ENCODE measurements at places on chromosomes 3 and 15. TPM values are rescaled to one million over a fixed set of nuclear protein-coding genes. Genes with fewer than 3 reads are reported as not detected.

The ISL2 gene
- total RNA-seq, result 2.7 TPM

The EFCC1 gene
- not detected for total RNA-seq

The TRPM1 gene
- not detected for total RNA-seq

The GATA2 gene
- total RNA-seq, result 0.83 TPM

The RHCG gene
- total RNA-seq, result not detected

The FBXW12 gene
- total RNA-seq, result not detected

The RNU6-1 gene
- total RNA-seq, result not detected

The TEX9 gene
- 19.6 TPM for total RNA-seq

GRCh38 chr3:50616003-50616769 lies 765 bp upstream of the MAPKAPK3 start:
- H3K27ac ChIP-seq, result no peak overlapping the region
- peaks cover 20% of the 10 kb centered on the region for H3K4me1 ChIP-seq
- H3K4me3 ChIP-seq, result peak overlapping the region; percentile 87
- DNase-seq, result peak; percentile 95

- H3K27ac ChIP-seq, result no peak overlapping the region
- H3K27me3 ChIP-seq, result no peaks in the 10 kb centered on the region
- H3K4me3 ChIP-seq, result no peak overlapping the region
- H3K4me1 ChIP-seq, result peaks cover 15% of the 10 kb centered on the region
Observed at GRCh38 chr3:186636536-186636935, 3.7 kb upstream of the FETUB start.

- no peak overlapping the region for H3K27ac ChIP-seq
- H3K36me3 ChIP-seq, result no peaks in the 10 kb centered on the region
- H3K4me1 ChIP-seq, result 0 out of 2 replicates have a peak, but pooled peaks cover 4% of the 10 kb centered on the region
- no peaks in the 10 kb centered on the region for H3K27me3 ChIP-seq
Observed at GRCh38 chr15:71329497-71330260, 214.4 kb downstream of the THSD4 start.

DNA sequence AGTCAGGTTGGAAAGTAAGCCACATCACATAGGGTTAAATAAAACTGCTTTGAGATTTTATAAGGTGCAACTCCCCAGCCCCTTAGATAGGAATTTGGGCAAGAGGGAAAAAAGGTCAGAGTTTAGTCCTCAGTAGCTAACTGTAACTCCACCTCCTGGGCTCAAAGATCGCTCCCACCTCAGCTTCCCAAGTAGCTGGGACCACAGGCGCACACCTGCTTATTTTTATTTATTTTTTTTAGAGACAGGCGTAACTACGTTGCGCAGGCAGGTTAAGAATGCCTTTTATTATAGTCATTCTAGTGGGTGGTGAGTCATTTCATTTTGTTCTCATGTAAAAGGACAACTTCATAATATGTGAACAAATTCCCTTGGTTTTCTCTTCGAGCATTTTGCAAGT lies 14.7 kb downstream of the TM2D3 start:
- peak overlapping the region; percentile 20 for H3K27ac ChIP-seq
- peaks cover 18% of the 10 kb centered on the region for H3K4me1 ChIP-seq

DNA sequence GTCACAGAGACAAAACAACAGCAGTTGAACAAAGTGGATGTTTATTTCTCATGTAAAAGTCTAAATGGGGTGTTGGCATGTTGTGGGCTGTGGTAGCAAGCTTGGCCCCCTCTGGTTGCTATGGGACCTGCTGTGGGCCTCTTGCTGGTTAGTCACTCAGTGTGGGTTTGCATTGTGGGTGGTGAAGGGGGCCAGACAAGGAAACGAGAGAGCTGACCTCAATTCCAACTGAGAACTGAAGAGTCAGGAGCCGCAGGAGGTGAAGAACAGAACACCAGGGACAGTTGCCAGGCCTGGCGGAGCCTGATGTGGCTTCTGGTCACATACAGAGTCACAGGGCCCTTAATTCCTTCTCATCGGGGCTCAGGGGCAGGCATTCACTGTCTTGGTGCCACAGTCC lies 1.9 kb upstream of the ADPGK start:
- DNase-seq, result no peak
- no peaks in the 10 kb centered on the region for H3K27me3 ChIP-seq
- H3K4me3 ChIP-seq, result no peak overlapping the region

GRCh38 chr15:59998950-59999611 lies 5.0 kb upstream of the FOXB1 start:
- H3K4me3 ChIP-seq, result peak overlapping the region; percentile 82
- DNase-seq, result peak; percentile 89
- H3K4me1 ChIP-seq, result peaks cover 42% of the 10 kb centered on the region
- H3K27ac ChIP-seq, result peak overlapping the region; percentile 64
- peaks cover 53% of the 10 kb centered on the region for H3K27me3 ChIP-seq
- no peaks in the 10 kb centered on the region for H3K36me3 ChIP-seq

DNA sequence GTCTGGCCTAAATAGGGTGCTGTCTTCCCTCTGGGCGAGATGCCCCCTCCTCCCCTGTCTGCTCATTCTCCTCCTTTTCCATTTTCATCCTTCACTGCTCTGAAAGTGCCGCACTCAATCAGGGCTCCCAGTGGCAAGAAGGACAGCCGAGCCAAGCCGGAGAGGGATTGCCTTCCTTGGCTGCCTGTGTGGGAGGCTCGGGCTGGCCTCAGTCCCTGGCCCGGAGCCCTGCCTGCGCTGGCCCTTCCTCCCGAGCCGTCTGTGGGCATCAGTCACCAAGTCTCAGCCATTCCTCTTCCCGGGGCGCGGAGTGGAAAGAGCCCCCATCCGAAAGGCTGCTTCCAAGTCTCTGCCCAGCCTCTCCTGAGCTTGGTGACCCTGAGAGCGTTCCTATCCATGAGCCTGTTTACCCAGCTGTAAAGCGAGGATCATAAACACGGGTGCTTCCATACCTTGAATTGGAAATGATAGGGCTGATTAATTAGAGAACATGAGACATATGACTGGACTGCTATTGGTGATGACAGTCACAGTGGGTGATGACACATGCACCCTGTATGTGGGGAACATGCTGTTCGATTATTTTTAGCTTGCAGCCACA lies 59.1 kb upstream of the TLE3 start:
- 0 out of 2 replicates have a peak, but pooled peaks cover 8% of the 10 kb centered on the region for H3K4me1 ChIP-seq
- no peak for DNase-seq
- H3K27me3 ChIP-seq, result no peaks in the 10 kb centered on the region
- no peaks in the 10 kb centered on the region for H3K36me3 ChIP-seq

DNA sequence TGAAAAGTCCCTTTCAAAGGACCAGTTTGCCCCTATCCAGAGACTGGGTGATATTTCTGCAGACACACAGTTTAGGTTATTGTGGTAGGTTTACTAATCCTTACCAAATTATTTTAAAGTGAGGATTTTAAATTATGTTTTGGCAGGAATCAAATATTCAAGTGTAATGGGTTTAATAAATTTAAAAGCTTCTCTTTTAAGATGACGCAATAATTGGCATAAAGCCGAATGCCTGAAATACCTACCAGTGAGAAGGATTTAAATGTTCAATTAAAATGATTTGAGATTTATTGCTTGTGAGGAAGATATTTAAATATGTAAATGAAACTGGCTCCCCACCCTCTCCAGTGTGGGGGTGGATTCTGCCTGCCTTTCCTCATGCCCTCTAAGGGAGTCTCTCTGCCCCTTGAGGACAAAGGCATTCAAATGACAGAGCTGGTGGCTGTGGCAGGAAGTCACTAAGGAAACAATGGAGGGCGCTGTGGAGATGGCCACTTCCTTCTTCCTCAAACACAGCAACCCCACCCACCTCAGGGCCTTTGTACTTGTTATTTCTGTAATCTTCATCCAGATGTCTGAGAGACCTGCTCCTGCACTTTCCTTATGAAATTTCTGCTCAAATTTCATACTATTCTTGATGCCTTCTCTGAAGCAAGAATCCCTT lies 131.7 kb downstream of the TNIK start:
- H3K27me3 ChIP-seq, result no peaks in the 10 kb centered on the region
- no peaks in the 10 kb centered on the region for H3K36me3 ChIP-seq
- H3K4me3 ChIP-seq, result no peak overlapping the region
- peak; percentile 76 for DNase-seq

DNA sequence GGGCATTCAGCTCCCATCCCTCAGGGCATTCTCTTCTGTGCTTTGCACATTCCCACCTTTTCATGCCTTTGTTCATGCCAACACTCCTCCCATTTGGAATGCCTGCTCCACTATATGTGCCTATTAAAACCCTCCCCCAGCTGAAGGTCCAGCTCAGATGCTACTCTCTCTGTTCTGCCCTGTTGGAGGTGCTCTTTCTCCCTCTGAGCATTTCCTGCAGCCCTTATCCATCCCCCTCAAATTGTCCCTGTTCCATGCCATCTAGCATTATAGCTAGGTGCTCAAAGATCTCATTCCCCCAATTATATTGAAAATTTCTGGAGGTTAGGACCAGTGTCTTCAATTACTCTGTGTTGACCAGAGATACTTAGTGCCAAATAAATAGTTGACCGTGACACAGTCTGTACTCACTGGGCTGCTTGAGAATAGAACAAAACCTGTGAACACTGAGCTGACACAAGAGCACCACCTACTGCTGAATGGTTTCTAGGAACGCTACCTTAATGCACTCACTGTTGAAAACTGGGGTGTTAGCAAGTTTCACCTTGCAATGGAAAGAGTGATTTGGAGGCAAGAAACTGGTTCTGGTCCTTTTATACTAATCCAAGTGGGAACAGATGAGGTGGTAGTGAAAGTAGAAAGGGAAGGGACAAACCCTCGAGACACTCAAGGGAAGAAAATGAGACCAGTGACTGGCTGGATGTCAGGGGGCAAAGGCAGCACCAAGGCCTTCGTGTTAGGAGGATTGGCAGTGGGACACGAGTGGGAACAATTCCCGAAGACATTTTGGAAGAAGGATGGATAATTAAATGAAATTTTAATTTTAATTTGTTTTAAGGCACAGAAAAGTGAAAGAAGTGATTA lies 289.8 kb upstream of the ROPN1 start:
- no peaks in the 10 kb centered on the region for H3K36me3 ChIP-seq
- no peak overlapping the region for H3K4me3 ChIP-seq
- H3K27me3 ChIP-seq, result no peaks in the 10 kb centered on the region
- H3K4me1 ChIP-seq, result no peaks in the 10 kb centered on the region
- H3K27ac ChIP-seq, result no peak overlapping the region

GRCh38 chr15:27235161-27235560 lies 264.2 kb downstream of the GABRG3 start:
- no peak overlapping the region for H3K4me3 ChIP-seq
- no peak overlapping the region for H3K27ac ChIP-seq
- H3K4me1 ChIP-seq, result no peaks in the 10 kb centered on the region
- no peaks in the 10 kb centered on the region for H3K27me3 ChIP-seq
- no peak for DNase-seq

GRCh38 chr3:4571690-4572334 lies 78.7 kb downstream of the ITPR1 start:
- peak; percentile 53 for DNase-seq
- H3K4me3 ChIP-seq, result no peak overlapping the region
- H3K4me1 ChIP-seq, result no peaks in the 10 kb centered on the region
- H3K36me3 ChIP-seq, result no peaks in the 10 kb centered on the region
- no peak overlapping the region for H3K27ac ChIP-seq

- H3K27me3 ChIP-seq, result no peaks in the 10 kb centered on the region
- H3K4me1 ChIP-seq, result peaks cover 49% of the 10 kb centered on the region
- no peak overlapping the region for H3K4me3 ChIP-seq
- H3K36me3 ChIP-seq, result no peaks in the 10 kb centered on the region
- DNase-seq, result no peak
Observed at GRCh38 chr3:43540624-43541023, 81.2 kb downstream of the ANO10 start.

DNA sequence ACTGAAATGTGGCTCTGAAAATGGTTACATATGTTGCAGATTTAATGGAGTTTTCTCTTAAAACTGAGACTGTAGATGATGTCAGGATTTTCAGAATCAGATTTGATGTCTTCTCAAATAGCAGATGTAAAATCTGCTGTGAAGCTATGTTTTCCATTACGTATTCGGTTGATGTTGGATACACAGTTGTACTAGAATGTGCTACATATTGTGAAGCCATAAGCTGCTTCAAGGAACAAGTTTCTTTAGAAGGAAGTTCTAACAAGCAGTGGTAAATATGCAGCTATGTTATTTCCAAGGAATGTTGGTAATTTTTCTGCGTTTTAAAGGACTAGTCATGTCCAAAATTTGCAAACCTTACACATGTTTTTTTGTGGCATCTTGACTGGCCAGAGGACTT lies 197.7 kb downstream of the RBMS3 start:
- H3K4me1 ChIP-seq, result peaks cover 26% of the 10 kb centered on the region
- no peak overlapping the region for H3K27ac ChIP-seq
- H3K27me3 ChIP-seq, result no peaks in the 10 kb centered on the region
- DNase-seq, result no peak

GRCh38 chr3:59372346-59372745 lies 322.5 kb upstream of the CFAP20DC start:
- no peak for DNase-seq
- no peaks in the 10 kb centered on the region for H3K36me3 ChIP-seq
- H3K4me3 ChIP-seq, result no peak overlapping the region
- peaks cover 4% of the 10 kb centered on the region for H3K4me1 ChIP-seq
- H3K27ac ChIP-seq, result no peak overlapping the region

DNA sequence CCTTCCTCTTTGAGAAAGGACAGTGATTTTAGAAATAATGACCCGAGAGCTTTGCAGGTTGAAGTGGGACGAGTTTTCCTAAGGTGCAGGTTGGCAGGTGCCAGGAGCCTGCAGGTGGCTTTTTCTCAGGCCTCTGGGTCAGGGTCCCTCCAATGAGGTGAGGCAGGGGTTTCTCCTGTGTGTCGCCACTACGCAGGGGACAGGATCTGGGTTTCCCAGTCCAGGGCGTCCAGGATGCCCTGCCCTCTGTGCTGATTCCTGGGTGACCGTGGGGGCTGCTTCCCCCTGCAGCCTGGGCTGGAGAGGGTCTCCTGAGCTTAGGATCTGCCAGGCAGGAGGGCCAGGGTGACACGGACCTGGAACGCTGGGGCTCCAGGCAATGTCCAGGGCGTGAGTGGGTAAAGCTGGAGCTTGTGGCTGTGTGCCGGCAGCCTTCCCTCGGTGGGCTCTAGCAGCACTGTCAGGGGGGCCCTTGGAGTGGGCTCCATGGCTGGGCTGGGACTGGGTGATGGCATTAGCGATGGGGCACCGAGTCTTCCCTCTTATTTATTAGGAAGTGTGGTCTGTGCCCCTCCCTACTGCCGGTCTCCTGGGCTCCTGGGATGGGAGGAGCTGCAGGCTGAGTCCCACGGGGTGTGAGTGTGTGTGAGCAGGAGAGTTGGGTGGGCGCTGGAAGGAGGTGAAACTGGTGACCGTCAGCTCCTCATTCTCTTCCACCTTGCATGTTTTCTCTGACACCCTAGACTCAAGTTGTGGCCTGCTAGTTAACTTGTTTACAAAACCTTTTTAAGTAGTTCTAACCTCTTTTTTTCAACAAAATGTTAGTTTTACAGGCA lies 1.8 kb downstream of the APBA2 start:
- peaks cover 5% of the 10 kb centered on the region for H3K4me1 ChIP-seq
- no peak overlapping the region for H3K27ac ChIP-seq
- peaks cover 37% of the 10 kb centered on the region for H3K27me3 ChIP-seq

DNA sequence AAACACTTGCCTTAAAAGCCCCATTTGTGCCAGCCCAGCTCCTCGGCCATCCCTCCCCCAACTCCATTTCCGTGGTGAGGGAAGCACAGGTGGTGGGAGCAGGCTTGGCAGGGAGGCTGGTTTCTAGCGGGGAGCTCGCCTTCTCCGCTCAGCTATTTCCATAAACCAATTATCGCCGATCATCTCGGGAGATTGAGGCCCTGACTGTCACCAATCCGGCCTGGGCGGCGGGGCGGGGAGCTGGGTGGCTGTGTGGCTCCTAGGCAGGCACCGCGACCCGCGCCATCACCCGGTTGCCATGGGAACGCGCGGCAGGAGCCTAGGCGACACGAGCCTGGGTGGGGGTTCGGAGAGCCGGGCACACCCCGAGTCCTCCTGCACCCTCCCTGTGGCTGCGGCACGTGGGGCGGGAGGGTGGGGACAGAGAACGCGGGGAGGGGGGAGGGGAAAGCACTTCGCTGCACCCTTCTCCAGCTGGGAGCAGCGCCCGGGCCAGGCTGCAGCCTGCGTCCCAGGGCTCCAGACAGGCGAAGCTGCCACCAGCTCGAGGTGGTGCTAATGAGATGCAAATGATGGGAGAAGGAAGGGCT lies 9.3 kb downstream of the CCDC33 start:
- H3K4me1 ChIP-seq, result peaks cover 12% of the 10 kb centered on the region
- peak; percentile 68 for DNase-seq
- peaks cover 13% of the 10 kb centered on the region for H3K27me3 ChIP-seq
- H3K4me3 ChIP-seq, result peak overlapping the region; percentile 60
- no peaks in the 10 kb centered on the region for H3K36me3 ChIP-seq
